ENCODE measurements at places on chromosomes 6 and 20. TPM values are rescaled to one million over a fixed set of nuclear protein-coding genes. Genes with fewer than 3 reads are reported as not detected.

TSPO2 gene
- not detected for total RNA-seq

OR2H1 gene
- not detected for total RNA-seq

ANKRD66 gene
- total RNA-seq = not detected

RSPH4A gene
- 0.24 TPM for total RNA-seq

RCAN2 gene
- total RNA-seq = 0.44 TPM

OTOR gene
- not detected for total RNA-seq

RAB44 gene
- total RNA-seq = not detected

RIPPLY2 gene
- not detected for total RNA-seq

HNF4A gene
- total RNA-seq = 0.58 TPM

SLPI gene
- 55.1 TPM for total RNA-seq

EFCAB8 gene
- 1.1 TPM for total RNA-seq

RIMS4 gene
- 0.13 TPM for total RNA-seq

LY6G5C gene
- 2.6 TPM for total RNA-seq

LEMD2 gene
- 65.9 TPM for total RNA-seq

DTD1 gene
- total RNA-seq = 62.8 TPM

MOG gene
- not detected for total RNA-seq

Measured in PC-9 (cell line).